ENCODE measurements at places on chromosomes 1 and 21.

GRCh38 chr1:172401477-172401876 lies 19.0 kb upstream of the C1orf105 start:
- no peak for DNase-seq

DNA sequence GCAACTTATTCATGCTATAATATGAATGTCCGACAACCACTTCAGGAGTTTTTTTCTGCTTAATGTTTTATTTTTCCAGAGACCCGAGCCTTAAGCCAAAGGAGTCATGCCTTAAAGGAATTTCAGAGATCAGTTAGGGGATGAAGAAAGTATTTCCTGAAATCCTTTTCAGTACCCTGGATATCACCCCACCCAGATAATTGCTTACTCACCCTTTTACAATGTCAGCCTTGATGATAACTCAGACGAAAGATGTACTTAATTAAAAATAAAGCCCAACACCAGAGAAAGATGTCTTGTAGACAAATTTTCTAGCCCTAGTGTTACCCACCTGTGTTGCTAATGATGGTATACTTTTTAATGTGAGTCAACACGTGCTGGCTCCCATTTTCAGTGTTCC lies 124.1 kb downstream of the XCL2 start:
- DNase-seq: no peak

GRCh38 chr1:236065509-236066005 lies 667 bp upstream of the NID1 start:
- no peak for DNase-seq

DNA sequence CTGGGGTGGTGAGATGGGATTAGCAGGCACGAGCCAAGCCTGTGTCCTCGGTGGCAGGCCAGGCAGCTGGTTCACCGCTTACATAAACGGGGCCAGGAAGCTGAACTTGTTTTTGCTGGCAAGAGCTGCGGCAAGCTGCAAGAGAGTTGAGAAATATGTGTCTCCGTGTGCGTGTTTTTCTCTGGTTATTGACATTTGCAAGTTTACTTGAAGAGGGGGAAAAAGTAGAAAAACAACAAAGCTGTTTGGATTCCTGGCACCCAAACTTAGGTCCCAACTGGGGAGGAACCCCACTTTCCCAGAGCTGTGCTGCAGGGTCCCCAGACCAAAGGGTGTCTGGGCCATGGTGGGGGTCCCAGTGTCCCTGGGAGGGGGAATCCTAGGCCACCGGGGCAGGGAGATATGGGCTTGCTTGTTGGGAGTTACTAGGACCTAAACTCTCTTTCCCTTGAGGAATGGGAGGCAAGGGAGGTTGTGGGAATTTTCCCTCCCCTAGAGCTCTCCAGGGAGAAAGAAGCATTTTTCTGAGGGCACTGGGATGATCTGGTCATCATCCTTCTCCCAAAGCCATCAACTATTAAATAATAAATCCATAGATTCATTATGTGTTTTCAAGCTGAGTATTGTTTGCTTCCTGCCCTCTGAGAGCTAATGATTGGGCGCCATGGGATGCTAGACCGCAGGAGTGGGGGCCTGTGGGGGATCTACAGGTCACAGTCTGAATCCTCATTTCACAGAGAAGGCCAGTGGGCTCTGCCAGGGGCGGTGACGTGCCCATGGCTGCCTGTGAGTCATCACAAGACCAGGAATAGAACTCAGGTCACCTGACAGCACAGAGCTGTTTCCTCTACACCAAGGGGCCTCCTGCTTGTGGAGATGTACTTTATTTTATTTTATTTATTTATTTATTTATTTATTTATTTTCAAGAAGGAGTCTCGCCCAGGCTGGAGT lies 14.8 kb downstream of the IL6R start:
- DNase-seq: no peak

GRCh38 chr1:167955915-167956314 lies 19.0 kb upstream of the MPC2 start:
- DNase-seq: no peak

- DNase-seq: no peak
Observed at GRCh38 chr1:45554198-45554597, 3.6 kb downstream of the AKR1A1 start.

DNA sequence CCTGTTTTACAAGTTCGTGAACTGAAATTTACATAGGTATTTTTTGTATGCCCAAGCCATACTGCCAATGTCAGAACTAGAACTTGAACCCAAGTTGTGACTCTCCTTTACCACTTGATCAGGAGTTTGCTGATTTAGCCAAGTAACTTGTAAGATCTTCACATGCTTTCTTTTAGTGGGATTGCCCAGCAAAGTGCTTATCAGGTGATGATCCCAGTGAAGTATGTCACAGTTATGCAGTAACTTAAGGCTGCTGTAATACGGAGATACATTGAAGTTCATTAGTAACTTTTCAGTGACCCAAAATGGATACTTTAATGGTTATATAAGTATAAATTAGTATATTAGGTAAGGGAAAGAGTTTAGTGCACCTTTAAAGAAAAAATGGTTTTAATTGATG lies 3.8 kb downstream of the SRSF11 start:
- no peak for DNase-seq

DNA sequence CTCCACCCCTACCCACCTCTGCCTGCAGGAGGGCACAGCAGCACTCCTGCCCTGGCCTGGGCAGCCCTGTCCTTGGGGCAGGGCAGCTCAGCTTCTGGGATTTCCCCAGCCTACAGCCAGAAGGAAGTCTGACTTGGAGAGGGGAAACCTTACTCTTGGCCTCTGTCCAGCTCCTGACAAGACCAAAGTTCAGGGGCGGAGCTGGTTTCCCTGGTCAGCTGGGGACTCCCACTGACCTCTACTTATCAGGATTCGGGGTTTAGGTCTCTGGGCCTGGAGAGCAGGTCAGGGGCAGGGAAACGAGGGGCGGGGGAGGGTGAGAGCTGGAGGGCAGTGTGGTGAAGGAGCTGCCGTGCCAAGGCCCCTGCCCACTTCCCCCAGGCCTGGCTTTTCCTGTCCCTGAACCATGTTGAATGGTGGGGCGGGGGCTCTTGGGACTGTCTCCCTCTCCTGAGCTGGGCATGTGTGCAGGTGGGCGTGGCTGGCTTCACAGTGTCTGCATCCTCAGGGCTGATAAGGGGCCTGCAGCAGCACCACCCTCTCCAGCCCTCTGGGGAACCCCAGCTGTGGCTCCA lies 16.8 kb upstream of the ETV3 start:
- DNase-seq: no peak

Data from NCI-H345 (cell line).